ENCODE measurements at places on chromosomes 3 and 15.

GRCh38 chr3:141418751-141419150, 50.4 kb downstream of the ZBTB38 start:
- no peak for DNase-seq

DNA sequence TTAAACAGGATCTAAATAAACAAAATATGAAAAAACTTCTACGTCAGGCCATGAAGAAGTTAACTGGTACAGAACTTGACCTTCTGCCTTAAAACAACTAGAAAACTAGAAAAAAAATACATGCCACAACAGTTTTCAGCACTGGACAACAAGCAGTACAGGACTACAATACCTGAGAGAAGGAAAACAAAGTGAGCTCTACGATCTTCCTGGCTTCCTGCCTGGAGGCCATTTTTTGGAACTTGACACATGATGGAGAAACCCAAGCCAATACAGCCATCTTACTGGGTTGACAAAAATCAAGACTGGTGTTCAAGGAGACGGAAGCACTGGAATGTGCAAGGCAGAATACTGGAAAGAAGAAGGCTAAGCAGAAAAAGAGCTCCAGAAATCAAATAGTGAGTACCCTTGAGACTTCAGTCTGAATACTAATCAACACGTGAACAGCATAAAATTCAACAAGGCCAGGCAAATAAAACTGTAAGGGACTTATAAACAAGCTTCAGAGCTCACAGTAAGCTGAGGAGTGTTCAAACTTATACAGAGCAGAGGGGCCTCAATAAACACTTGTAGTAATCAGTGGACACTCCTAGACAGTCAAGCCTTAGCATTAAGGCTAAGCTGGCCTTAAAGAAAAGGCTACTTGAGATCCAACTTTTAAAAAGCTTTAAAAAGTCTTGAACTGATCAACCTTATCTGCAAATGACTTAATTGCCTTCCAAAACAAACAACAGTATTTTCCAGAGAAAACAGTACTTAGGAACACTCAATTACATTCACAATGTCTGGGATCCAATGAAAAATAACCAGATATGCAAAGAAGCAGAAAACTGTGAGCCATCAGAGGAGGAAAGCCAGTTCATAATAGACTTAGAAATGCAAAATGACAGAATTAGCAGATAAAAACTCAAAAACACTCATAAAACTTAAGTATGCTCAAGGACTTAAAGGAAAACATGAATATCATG, 63.2 kb downstream of the DLG1 start:
- DNase-seq = no peak

- no peak for DNase-seq
Measured at GRCh38 chr3:14631687-14632441, 19.7 kb upstream of the CCDC174 start.

GRCh38 chr3:189833996-189834395, 202.8 kb downstream of the TP63 start:
- DNase-seq = no peak

DNA sequence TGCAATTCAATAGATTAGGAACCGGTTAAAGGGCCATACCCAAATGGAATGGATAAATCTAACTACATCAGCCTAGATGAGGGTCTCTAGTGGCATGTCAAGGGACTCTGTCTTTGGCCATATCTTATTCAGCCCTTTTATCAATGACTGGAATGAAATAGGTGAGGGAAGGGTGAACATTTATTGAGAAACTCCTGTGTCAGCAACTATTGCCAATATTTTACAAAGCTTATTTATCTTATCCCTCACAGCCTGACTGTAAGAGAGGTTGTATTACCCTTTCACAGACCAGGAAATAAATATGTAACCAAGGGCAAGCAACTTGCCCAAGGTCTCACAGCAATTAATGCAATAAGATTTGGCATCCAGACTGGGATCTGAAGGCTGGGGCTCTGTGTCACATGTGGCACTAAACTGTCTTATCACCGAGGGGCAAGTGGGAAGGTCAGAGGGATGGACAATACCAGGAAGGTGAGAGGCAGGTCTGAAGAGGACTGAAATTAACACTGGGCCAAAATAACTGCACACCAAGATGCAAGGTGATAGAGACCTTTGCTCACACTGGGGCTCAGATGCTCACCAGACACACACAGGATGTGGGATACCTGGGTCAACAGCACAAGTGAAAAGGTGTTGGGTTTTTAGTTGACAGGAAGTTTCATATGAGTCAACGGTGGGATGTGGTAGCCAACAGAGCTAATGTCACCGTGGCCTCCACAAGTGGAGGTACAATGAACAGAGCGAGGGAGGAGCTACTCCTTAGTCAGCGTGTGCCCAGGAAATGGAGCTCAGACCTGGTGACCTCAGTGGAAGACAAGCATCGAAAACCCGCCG, 261.3 kb downstream of the RPLP1 start:
- peak; percentile 79 for DNase-seq

DNA sequence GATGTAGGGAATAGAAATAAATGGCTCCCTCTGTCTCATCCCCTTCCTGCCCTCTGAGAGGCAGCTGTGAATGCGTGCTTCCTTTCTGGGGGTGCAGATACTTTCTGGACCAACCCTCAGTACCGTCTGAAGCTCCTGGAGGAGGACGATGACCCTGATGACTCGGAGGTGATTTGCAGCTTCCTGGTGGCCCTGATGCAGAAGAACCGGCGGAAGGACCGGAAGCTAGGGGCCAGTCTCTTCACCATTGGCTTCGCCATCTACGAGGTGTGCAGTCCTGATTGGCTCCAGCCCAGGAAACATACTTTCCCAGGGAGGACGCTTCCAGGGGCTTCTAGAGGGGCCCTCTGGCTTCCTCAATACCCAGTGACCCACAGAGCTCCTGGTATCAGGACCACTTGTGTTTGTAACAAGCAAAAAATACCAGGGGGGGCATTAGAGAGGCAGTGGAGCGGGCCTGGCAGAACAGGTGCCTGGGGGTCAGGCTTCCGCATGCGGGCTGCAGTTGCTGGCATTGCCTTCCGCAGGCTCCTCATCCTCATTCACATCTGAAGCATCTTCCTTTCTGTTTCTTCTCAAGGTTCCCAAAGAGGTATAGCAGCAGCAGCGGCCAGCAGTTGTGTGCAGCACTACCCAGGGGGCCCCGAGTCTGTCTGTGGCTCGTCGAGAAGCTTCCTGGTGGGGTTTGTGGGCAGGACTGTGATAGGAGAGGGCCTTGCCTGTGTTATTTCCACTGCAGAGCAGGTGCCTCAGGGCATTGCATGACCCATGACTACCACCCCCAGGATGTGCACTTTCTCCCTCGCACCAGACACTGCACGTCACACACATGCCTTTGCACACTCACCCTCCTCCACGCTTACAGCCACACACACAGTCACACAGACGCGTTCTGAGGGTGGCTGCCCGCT, 42.5 kb downstream of the CAPN3 start:
- DNase-seq = no peak

DNA sequence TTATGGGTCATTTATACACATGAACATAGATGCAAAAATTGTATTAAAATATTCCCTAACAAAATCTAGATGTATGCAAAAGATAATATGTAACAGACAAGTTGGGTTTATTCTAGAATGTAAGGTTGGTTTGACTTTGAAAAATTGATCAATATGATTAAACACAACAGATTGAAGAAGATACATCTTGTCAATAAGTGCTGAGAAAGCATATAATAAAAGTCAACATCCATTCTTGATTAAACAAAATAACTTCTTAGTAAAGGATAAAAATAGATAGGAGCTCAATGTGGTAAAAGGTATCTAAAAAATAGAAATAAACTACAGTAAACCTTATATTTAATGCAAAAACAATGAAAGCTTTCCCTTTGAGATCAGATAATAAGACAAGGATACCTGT, 38.3 kb downstream of the CCDC39 start:
- no peak for DNase-seq

- DNase-seq = no peak
Measured at GRCh38 chr15:97893967-97894366, 66.5 kb upstream of the ARRDC4 start.

DNA sequence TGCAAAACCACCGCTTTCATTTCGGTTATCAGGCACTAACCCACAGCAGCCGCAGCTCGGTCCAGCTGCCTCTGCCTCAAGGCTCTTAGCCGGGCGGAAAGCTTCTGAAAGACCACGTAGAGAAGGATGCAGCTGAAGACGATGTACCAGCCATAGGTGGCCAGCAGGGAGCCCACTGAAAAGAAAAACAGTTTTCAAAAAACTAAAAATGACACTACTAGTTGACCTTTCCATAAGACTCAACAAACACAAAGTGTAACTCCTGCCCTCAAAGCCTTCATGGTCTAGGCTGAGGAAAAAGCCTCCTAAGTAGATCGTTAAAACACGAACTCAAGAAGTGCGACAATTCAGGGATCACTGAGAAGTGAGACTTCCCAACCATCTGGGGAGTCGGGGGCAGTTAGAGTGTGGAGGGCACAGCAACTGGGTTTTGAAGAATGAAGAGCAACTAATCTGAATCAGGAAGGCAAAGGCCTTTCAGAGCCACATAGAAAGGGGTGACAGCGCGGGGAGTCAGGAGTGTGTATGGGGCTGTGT, 716 bp downstream of the SELENOS start:
- DNase-seq = no peak

DNA sequence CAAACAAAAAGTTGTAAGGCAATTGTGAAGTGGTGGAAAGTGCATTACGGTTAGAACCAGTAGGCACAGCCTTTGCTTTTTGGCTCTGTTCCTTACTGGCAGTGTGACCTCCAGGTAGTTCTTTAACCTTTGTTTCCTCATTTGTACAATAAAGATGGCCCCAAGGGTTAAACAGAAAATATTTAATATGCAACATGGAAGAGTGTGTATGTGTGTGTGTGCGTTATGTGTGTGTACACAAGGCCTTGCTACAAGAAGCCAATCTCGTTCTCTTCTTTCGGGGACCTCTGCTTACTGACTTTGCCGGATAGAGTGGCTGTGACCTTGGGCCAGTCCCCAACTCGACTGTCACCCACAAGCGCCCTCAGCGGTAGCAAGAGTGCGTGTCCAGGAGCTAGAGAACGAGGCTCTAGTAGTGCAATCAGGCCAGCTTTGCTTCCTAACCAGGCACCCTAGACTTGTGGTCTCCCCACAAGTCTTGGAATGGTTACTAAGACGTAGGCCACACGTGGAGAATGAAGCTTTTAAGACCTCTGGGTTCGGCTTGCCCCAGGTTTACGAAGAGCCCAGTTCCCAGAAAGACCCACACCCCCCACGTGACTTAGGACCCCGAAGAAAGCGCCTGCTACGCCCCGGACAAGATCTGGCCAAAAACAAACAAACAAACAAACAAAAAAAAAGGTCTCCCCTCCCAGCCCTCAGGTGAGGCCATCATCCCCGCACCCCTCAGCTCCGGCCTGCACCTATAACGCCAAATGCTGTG, 593 bp downstream of the CIAO2A start:
- DNase-seq = peak; percentile 88

GRCh38 chr15:69478259-69478781, 25.7 kb downstream of the RPLP1 start:
- peak; percentile 85 for DNase-seq

DNA sequence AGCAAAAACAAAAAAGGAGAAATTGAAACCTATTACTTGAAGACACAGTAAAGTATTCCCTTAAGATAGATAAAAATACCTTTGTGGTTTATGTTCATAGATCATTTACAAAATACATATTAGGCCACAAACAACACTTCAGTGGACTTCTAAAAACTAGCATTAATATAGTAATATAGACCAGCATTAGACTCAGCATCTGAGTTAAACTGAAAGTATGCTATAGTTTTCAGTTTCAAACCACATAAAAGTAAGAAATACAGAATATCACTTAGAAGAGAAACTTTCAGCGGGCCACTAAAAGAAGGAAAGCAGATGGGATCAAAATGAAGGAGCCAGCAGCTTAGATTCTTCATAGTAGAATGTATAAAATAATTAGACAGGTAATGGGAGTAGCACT, 86.6 kb downstream of the MSL2 start:
- no peak for DNase-seq

DNA sequence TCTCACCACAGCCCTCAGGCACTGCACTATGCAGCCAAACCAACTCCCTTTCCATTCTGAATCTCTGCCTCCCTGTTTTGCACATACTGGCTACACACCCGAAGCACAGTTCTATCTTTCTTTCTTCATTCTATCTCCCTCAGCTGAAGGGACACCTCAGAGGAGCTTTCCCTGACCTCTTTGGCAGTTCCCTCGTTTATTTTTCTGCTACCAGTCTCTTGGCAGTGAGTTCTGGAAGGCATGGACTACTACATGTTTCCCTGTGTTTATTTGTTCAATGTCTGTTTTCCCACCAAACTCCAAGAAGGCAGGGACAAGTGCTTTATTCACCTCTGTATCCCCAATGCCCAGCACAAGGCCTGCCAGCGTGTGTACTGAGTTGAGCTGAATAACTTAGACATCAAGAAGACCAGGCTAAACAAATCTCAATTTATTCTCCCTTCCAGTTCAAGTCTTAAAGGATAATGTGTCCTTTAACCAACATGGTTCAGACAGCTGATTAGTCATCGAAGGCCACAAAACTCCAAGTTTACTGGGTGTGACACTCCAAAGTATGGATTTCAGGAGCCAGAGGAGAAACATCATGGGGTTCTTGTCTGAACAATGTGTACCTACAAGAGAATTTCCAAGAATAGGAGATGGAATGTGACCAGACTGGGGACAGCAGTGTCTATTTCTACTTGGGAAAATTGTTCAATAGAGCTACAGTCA, 260.1 kb upstream of the CTNNB1 start:
- no peak for DNase-seq

- no peak for DNase-seq
Measured at GRCh38 chr15:79478108-79478507, 46.0 kb downstream of the MINAR1 start.

DNA sequence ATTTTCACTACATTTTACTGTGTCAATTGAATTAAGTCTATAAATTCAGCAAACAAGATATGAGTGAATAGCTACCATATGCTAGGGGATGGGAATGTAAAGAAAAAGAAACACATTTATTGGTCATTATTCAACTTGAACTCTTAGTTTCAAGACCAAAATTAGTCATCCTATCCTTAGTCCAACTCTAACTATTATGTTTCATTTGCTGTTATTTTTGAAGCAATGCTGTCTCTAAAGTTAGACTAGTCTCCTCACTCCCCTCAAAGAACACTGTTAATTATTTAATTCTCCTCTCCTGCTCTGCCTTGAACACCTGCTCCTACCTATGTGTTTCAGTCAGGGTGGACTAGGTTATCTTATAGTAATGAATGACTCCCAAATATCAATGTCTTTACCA, 920.9 kb downstream of the TUSC7 start:
- no peak for DNase-seq

- no peak for DNase-seq
Measured at GRCh38 chr15:95174301-95175259, 943.2 kb downstream of the MCTP2 start.

DNA sequence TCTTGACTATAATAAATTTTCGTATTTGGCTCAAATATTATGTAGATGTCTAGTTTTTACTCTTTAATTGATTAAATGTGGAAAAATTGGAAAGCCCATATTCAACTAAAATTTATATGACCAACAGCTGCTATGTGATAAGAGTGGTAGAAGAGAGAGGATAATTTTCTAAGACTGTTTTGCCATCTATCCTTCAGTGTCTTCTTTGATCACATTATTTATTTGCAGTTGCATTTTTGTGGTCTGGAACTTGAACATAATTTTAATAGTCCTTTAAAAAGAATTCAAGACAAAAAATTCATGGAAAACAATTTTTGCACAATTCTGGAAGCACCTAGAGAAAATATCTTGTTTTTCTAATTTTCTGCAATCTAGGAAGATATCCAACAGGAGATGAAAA, 213.3 kb upstream of the THBS1 start:
- DNase-seq = no peak

- DNase-seq = peak; percentile 85
Measured at GRCh38 chr3:16849229-16849628, 35.5 kb upstream of the PLCL2 start.
